Spleen (tissue), 13 donors: ENCODE measurements at places on chromosomes 5 and 9. TPM values are rescaled to one million over a fixed set of nuclear protein-coding genes. Genes with fewer than 3 reads are reported as not detected.

The FANCC gene
- total RNA-seq, result 7.6 TPM

The PPP3R2 gene
- total RNA-seq, result not detected

The DDX4 gene
- total RNA-seq, result not detected

The MARCOL gene
- not detected for total RNA-seq

The KCNN2 gene
- 0.54 TPM for total RNA-seq

The UBE2QL1 gene
- total RNA-seq, result 0.20 TPM

GRCh38 chr5:83306572-83307241 is 164.8 kb upstream of the VCAN start:
- peak; percentile 76 for DNase-seq
- H3K27me3 ChIP-seq, result no peaks in the 10 kb centered on the region
- H3K4me1 ChIP-seq, result no peaks in the 10 kb centered on the region
- no peak overlapping the region for H3K4me3 ChIP-seq
- H3K27ac ChIP-seq, result peak overlapping the region; percentile 59
- H3K36me3 ChIP-seq, result no peaks in the 10 kb centered on the region

DNA sequence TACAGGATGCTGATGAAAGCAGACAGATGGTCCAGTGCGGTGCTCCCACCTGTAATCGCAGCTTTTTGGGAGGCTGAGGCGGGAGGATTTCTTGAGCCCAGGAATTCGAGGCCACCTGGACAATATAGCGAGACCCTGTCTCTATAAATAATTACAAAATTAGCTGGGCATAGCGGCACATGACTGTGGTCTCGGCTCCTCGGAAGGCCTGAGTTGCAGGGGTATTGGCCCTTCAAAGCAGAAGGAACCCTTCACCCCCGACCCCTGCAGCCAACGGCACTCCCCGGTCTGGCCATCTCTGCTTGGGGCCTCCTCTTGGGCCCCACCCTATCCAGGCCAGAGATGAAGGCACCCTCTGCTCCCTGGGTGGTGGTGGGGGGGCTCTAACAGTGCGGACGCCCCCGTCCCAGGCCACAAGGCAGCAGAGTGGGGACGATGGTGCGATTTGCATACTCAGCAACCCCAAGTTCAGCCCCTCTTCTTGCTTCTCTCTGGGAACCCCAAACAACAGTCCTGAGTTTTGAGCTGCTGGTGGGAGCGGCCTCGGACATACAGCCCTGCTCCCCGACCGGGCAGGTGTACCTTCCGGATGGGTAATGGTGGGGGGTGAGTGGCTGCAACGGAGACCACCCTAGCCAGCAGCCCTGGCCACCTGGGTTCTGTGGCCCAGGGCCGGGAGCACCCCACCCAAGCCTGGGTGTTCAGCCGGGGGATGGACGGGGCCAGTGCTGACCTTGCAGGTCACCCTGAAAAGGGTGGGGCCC is 50.7 kb downstream of the NACC2 start:
- peak; percentile 77 for DNase-seq
- H3K36me3 ChIP-seq, result peaks cover 3% of the 10 kb centered on the region
- no peak overlapping the region for H3K4me3 ChIP-seq
- H3K27me3 ChIP-seq, result no peaks in the 10 kb centered on the region

GRCh38 chr5:176814313-176814685 is 3.9 kb downstream of the UNC5A start:
- peaks cover 16% of the 10 kb centered on the region for H3K4me1 ChIP-seq
- no peak for DNase-seq
- no peak overlapping the region for H3K4me3 ChIP-seq
- H3K27me3 ChIP-seq, result peaks cover 94% of the 10 kb centered on the region

- no peaks in the 10 kb centered on the region for H3K27me3 ChIP-seq
- DNase-seq, result peak; percentile 89
- H3K4me3 ChIP-seq, result no peak overlapping the region
- H3K4me1 ChIP-seq, result peaks cover 10% of the 10 kb centered on the region
Measured at GRCh38 chr5:448061-448765, 5.2 kb downstream of the EXOC3 start.

DNA sequence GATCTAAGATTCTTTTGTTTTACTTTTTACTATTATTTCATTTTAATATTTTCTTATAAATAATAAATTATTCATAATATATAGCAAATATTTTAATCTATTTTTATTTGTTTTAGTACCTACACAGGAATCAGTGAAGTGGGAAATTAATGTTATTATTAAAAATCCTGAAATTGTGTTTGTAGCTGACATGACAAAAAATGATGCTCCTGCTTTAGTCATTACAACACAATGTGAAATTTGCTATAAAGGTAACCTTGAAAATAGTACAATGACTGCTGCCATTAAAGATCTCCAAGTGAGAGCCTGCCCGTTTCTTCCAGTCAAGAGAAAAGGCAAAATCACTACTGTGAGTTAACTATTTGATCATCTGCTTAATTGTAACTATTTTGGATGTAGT is 138.7 kb downstream of the VPS13A start:
- no peaks in the 10 kb centered on the region for H3K36me3 ChIP-seq
- H3K4me1 ChIP-seq, result no peaks in the 10 kb centered on the region
- H3K27me3 ChIP-seq, result no peaks in the 10 kb centered on the region

- no peaks in the 10 kb centered on the region for H3K27me3 ChIP-seq
- H3K4me3 ChIP-seq, result no peak overlapping the region
- no peaks in the 10 kb centered on the region for H3K36me3 ChIP-seq
Measured at GRCh38 chr5:117652958-117653280, 1078.3 kb upstream of the SEMA6A start.

DNA sequence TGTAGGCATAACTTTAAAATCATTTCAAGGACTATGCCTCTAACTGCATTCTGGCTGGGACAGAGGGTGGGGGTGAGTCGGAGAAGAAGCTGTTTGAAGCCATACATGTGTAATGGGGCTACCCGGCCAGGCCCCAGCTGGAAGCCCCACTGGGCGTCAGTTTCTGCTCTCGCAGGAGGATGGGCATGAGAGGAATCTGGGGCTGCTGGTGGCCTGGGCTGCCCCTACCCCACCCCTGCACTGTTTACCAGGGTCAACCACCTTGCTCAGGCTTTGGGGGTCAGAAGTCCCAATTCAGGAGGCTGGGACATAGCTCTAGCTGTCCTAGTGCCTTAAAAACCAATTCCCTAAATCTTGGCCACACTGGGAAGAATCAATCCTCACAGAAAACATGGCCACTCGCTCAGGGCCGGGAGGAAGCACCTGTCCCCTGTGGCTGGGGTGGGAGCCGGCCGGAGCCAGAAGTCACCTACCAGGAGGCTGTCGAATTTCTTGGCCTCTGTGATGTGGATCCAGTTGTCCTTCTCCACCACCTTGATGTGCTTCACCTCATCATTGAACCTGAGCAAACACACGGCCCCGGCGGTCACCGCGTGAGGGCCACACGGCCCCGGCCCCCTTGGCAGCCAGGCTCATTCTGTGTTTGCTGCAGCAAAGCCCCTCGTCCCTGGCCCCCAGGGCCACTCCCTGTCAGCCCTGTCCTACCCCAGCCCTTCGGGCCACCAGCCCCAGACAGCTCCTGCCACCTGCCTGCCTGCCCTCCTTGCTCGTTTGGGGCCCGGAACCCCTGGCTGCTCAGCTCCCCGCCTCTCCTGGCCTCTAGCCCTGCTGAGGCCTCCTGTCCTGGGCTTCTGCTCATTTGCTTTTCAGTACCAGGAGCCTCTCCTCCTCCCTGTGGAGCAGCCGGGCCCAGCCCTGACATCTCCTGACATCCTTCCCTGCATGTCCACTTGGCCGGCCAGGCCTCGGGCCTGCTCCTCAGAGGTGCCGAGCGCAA is 33.6 kb upstream of the SARDH start:
- peaks cover 92% of the 10 kb centered on the region for H3K36me3 ChIP-seq
- no peaks in the 10 kb centered on the region for H3K4me1 ChIP-seq
- no peak overlapping the region for H3K4me3 ChIP-seq
- H3K27me3 ChIP-seq, result no peaks in the 10 kb centered on the region

- no peaks in the 10 kb centered on the region for H3K4me1 ChIP-seq
- H3K36me3 ChIP-seq, result no peaks in the 10 kb centered on the region
- no peaks in the 10 kb centered on the region for H3K27me3 ChIP-seq
- H3K27ac ChIP-seq, result no peak overlapping the region
- DNase-seq, result no peak
- no peak overlapping the region for H3K4me3 ChIP-seq
Measured at GRCh38 chr5:133316346-133317343, 264.8 kb downstream of the HSPA4 start.

GRCh38 chr9:79692857-79693571 is 121.2 kb downstream of the TLE4 start:
- no peak overlapping the region for H3K4me3 ChIP-seq
- H3K36me3 ChIP-seq, result no peaks in the 10 kb centered on the region
- H3K4me1 ChIP-seq, result no peaks in the 10 kb centered on the region

GRCh38 chr5:83628360-83628759 is 92.3 kb downstream of the HAPLN1 start:
- no peaks in the 10 kb centered on the region for H3K4me1 ChIP-seq
- no peaks in the 10 kb centered on the region for H3K27me3 ChIP-seq
- H3K4me3 ChIP-seq, result no peak overlapping the region
- DNase-seq, result no peak

- H3K36me3 ChIP-seq, result no peaks in the 10 kb centered on the region
- H3K27ac ChIP-seq, result no peak overlapping the region
- H3K4me1 ChIP-seq, result peaks cover 30% of the 10 kb centered on the region
- H3K27me3 ChIP-seq, result no peaks in the 10 kb centered on the region
Measured at GRCh38 chr9:114454652-114455051, 50.6 kb downstream of the WHRN start.

GRCh38 chr5:123299136-123299535 is 124.1 kb downstream of the CEP120 start:
- no peaks in the 10 kb centered on the region for H3K27me3 ChIP-seq
- no peaks in the 10 kb centered on the region for H3K36me3 ChIP-seq
- no peak for DNase-seq
- H3K4me3 ChIP-seq, result no peak overlapping the region
- no peaks in the 10 kb centered on the region for H3K4me1 ChIP-seq
- no peak overlapping the region for H3K27ac ChIP-seq

DNA sequence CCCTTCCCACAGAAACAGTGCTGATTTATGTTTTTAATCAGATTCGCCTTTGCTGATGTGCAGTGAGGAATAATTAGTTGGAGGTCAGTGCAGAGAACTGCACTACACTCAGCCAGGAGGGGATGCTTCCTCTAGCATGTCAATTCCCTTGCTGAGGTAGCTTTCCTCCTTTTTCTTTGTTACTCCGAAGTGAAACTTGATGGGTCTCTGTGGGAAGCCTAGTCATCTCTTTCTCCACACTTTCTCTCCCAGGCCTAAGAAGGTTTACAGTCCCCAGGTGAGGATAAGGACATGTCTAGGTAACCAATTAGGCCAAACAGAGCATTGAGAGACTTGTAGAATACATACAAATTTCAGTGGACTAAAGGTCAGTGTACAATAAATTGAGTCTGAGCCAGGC is 461.8 kb downstream of the KIF4B start:
- no peak overlapping the region for H3K4me3 ChIP-seq
- no peak overlapping the region for H3K27ac ChIP-seq
- no peak for DNase-seq
- no peaks in the 10 kb centered on the region for H3K27me3 ChIP-seq

DNA sequence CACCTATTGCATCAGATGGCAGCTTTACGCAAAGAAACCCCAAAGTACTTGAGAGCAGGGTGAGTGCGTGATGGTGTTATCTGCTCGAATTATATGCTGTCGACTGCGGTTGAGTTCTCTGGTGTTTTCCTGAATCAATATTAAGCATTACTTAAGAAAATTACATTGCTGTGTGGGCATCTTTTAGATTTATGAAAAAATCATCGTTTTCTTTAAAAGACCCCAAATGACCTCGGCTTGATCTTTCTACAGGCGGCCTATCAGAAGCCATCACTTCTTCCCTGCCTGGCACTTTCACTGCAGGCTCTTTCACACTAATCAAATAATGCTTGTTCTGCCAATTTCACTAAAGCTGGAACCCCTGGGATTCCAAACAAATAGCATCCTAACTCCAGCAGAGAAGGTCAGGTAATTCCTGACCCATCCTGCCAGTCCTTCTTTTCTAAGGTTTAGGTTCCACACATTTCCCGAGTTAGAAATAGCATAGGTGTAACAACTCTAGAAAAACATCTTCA is 1.7 kb downstream of the UBE2QL1 start:
- H3K27ac ChIP-seq, result no peak overlapping the region
- H3K36me3 ChIP-seq, result no peaks in the 10 kb centered on the region

DNA sequence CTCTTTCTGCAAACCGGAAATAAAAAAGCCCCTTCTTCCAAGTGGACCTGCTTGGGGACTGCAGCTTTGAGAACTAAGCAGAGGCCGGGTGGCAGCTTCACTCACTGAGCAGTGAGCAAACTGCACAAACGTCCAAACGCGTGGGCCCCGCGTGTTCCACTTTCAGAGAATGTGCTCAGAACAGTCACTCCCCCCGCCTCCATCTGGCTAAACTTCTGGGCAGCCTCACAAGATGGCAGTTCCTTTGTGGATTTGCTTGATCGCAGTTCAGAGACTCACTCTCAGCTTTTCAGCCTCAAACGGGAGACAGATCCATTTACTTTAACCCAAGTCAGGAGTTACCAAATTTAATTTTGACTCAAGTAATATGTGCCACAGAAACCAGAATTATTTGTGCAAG is 216.6 kb downstream of the TLE1 start:
- DNase-seq, result no peak
- no peak overlapping the region for H3K27ac ChIP-seq
- H3K36me3 ChIP-seq, result no peaks in the 10 kb centered on the region
- H3K27me3 ChIP-seq, result no peaks in the 10 kb centered on the region

GRCh38 chr5:14347522-14347921 is 204.4 kb downstream of the TRIO start:
- no peaks in the 10 kb centered on the region for H3K27me3 ChIP-seq
- no peak overlapping the region for H3K27ac ChIP-seq
- H3K36me3 ChIP-seq, result no peaks in the 10 kb centered on the region

DNA sequence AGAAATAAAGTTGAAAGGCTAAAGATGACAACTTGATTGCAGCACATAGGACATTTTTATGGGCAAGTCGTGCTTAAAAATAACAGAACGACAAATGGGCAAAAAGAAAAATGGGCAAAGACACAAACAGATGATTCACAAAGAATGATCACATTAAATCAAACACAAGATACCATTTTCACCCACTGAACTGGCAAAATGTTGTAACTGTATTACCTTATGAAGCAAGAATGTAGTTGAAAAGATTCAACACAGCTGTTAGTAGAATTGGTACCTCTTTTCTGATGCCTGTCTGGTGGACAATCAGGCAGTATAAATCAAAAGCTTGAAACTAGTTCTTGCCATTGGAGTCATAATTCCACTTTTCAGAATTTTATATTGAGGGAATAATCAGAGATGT is 81.0 kb upstream of the PALM2AKAP2 start:
- no peaks in the 10 kb centered on the region for H3K36me3 ChIP-seq
- H3K4me3 ChIP-seq, result no peak overlapping the region
- H3K27ac ChIP-seq, result no peak overlapping the region
- H3K27me3 ChIP-seq, result no peaks in the 10 kb centered on the region
- no peaks in the 10 kb centered on the region for H3K4me1 ChIP-seq

GRCh38 chr5:3307982-3308621 is 287.5 kb upstream of the IRX1 start:
- H3K27ac ChIP-seq, result no peak overlapping the region
- no peaks in the 10 kb centered on the region for H3K27me3 ChIP-seq
- H3K36me3 ChIP-seq, result no peaks in the 10 kb centered on the region
- DNase-seq, result no peak

DNA sequence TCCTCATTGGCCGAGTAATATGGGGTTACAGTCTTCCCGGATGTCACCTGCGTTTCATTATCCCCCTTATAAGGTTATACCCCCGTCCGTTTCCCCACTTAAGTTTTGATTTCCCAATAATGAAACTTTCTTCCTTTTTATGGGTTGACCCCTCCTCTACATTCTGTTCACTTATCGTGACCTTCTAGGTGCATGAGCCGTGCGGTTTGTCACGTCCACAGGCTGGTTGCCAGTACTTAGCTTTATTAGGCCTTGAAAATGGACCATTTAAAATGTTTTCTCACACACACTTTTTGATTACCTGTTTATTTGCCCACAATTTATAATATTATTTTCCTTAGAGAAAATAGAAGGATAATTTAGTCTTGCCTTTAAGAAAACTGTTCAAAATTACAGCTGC is 111.5 kb downstream of the FAM174A start:
- no peaks in the 10 kb centered on the region for H3K27me3 ChIP-seq
- no peaks in the 10 kb centered on the region for H3K36me3 ChIP-seq
- no peak overlapping the region for H3K4me3 ChIP-seq
- DNase-seq, result no peak
